ENCODE measurements at places on chromosomes 12 and 14.

DNA sequence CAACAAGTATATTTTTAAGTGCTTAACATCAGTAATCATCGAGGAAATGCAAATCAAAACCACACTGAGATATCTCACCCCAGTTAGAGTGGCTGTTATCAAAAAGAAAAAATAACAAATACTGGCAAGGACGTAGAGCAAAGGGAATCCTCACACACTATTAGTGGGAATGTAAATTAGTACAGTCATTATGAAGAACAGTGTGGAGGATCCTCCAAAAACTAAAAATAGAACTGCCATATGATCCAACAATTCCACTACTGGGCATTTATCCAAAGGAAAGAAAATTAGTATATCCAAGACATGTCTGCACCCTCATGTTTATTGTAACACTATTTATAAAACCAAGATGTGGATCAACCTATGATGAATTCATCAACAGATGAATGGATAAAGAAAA is 149.0 kb upstream of the PWP1 start:
- DNase-seq: no peak

GRCh38 chr14:34204774-34205173 is 253.9 kb upstream of the EGLN3 start:
- no peak for DNase-seq

DNA sequence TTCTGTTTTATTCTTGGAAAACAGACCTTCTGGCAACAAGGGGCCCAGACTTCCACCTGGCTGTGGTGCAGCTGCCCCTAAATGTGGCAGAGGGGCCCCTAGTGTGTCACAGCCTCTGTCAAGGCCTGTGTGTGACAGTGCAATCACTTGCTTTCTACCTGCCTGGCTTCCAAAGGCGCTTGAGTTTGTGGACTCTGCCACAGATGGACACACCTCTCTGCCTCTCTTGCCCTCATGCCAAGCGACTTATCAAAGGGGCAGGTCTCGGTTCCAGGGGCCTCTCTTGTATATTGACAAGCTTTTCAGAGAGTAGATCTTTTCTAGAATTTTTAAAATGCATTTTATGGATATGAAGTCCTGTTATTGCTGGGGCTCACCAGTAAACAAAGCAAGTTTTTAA is 217.2 kb downstream of the SLC15A4 start:
- DNase-seq: no peak

DNA sequence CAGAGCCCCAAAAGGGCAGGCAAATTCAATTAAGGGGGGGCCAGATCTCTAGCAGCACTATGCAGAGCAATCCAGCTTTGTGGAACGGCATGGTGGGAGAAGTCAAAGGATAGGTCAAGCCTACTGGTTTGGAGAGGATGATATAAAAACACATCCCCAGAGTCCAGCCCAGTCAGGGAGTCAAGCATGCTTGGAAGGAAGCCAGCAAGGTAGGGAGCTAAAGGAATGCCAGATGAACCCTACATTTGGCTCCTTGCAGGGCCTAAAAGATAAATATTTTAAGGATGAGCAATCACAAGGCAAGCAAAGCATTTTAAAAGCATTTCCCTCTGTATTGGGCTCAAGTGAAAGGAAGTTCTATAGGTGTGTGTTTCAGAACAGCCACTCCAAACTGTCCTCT is 21.4 kb downstream of the KCTD10 start:
- DNase-seq: no peak

- DNase-seq: no peak
These were observed 90.2 kb upstream of the TBX3 start for GRCh38 chr12:114774197-114774596.

GRCh38 chr12:90250766-90251165 is 542.1 kb upstream of the ATP2B1 start:
- no peak for DNase-seq

- DNase-seq: peak; percentile 12
These were observed 24.5 kb downstream of the GPRC5D start for GRCh38 chr12:12927211-12928079.

- DNase-seq: no peak
These were observed 8.5 kb downstream of the MYH6 start for GRCh38 chr14:23399591-23399990.

- DNase-seq: no peak
These were observed 7.8 kb downstream of the PPP2R3C start for GRCh38 chr14:35114036-35114435.

- no peak for DNase-seq
These were observed 178.9 kb downstream of the KLHL28 start for GRCh38 chr14:44782775-44783238.

DNA sequence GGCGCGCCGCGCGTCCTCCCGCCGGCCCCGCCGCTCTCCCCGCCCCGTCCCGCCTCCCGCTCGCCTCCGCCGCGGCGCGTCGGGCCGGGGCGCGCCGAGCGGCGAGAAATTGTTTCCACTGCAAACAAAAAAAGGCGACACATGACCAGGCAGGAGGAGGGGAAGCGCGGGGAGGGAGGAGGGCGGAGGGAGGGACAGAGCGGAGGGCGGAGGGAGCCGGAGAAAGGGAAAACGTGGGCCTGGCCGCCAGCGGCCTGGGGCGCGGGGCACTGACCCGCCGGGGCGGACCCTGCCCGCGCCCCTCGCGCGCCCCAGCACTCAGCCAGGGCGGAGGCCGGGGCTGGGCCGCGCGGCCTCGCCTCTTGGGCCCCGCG is at the start of gene FOXN3:
Gene FOXN3, minus strand, starts transcription at position 143 of the 374 bp plus-strand sequence. CDS start 4,757 bp downstream, outside the sequence.
- DNase-seq: peak; percentile 60

- no peak for DNase-seq
These were observed 1582.8 kb downstream of the AACS start for GRCh38 chr12:126648074-126648473.

Data from SHP77 treated with DMSO at 0.1 percent for 48 hours (cell line).